Psoas muscle (tissue), 8 donors: ENCODE measurements at places on chromosomes 5 and 9. TPM values are rescaled to one million over a fixed set of nuclear protein-coding genes. Genes with fewer than 3 reads are reported as not detected.

Gene PDE8B
- polyA plus RNA-seq, result 0.48 TPM

Gene CCDC171
- polyA plus RNA-seq, result 0.23 TPM

DNA sequence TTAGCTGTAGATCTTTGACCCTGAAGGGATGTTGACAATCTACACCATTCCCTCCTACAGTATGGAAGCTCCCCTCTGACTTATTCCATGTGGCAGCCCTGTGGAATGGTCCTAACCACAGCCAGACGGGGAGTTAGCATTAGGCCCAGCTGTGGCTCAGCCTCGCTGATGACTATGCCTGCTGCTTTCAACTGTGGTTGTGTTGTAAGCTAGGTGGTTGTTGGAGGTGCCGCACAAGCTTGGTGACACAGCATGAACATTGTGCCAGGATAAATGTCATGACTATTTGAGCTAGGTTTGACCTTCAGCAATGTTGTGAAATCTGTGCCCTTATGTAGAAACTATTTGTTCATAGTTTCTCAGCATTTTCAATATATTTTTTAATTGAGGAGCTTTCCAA lies 40.6 kb downstream of the SGCD start:
- peak; percentile 45 for DNase-seq

Gene TRIM32
- polyA plus RNA-seq, result 6.1 TPM

Gene FBN2
- polyA plus RNA-seq, result 0.03 TPM

- DNase-seq, result no peak
These were observed 109.6 kb upstream of the MOCS2 start for GRCh38 chr5:53219174-53219573.

DNA sequence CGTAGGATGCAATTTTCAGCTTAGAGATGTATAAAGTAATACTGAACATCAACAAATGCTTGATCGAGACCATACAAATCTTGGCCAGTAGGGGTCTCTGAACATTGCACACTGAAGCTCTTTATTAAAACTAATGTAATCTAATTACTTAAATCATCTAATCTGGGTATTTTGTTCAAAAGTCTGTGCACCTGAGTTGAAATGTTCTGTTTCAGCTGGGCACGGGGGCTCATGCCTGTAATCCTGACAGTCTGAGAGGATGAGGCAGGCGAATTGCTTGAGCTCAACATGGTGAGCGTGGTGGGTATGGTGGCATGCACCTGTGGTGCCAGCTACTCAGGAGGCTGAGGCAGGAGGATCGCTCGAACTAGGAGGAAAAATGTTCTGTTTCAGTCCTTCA lies 41.0 kb downstream of the ESM1 start:
- DNase-seq, result no peak

DNA sequence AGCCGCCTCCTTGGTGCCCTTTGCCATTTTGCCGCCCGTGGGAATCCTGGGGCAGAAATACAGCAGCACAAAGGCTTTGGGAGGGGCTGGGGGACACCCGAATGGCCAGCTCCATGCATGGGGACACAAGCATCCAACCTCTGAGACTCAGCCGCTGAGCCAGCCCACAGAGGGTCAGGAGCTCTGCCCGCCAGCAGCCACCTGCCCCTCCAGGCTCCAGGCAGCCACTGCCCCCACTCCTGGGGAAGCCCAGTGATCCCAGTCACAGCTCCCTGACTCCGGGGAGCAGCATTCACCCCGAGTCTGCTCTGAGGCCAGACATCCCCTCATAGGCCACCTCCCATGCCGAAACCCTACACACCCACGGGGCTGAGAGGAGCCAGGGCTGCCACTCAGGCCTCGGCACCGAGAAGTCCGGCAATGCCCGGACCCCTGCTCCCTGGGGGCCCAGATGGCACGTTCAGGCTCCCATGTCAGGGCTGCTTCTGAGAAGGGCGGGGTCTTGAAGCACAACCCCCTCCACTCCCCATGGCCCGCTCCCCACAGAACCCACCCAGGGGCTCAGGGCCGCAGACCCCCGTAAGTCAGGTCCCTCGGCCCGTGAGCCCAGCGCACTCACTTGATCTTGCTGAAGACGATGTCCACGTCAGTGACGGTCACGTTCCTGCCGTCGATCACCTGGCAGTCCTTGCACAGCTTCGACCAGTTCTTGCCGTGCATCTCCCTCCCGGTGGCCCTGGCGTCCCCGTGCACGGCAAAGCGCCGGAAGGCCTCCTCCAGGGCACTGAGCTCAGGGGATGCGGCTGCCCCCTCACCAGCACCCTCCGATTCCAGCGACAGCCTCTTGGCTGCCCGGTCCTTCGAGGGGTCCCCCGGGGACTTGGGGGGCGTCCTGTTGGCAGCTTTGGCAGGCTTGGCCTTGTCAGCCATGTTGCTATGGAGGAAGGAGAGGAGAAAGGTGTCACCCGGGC lies 15.7 kb downstream of the TPPP start:
- peak; percentile 13 for DNase-seq

GRCh38 chr5:172102913-172103626 lies 85.0 kb downstream of the STK10 start:
- peak; percentile 80 for DNase-seq

DNA sequence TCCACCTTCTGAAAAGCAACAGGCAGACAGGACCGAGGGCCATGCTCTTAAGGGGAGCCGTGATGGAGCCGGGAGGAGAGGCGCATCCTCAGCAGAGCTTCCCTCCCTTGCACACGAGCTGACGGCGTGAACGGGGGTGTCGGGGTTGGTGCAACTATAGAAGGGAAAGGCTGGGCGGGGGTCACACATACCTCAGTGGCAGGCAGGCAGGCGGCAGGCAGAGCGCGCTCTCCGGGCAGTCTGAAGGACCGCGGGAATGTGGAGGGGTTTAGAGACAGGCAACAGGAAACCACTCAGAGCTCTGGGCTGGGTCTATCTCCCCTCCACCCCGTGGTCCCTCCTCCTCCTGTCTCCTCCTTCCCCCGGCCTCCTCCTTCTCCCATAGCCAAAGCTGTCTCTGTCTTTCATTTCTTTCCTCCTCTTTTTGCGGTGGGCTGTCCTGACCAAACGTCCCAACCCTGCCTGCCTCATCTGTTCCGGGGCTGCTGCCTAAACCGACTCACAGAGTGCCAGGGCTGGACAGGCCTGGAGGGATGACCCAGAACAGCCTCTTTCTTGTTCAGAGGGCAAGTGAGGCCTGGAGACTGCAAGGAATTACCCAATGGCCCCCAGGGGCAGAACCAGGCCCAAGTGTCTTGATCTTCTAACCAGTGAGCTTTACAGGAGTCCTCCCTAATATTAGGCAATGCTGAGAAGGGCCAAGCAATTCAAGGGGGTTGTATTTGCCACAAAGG lies at the start of gene SPARC:
TSS of gene SPARC (minus strand) at position 242 of the 734 bp plus-strand sequence. CDS start 10,727 bp downstream, outside the sequence.
- DNase-seq, result peak; percentile 89

- no peak for DNase-seq
These were observed 53.3 kb downstream of the AHRR start for GRCh38 chr5:374631-375335.

Gene FLT4
- 3.7 TPM for polyA plus RNA-seq

- DNase-seq, result no peak
These were observed 58.5 kb downstream of the LIFR start for GRCh38 chr5:38497946-38498345.

Gene CDC25C
- not detected for polyA plus RNA-seq

DNA sequence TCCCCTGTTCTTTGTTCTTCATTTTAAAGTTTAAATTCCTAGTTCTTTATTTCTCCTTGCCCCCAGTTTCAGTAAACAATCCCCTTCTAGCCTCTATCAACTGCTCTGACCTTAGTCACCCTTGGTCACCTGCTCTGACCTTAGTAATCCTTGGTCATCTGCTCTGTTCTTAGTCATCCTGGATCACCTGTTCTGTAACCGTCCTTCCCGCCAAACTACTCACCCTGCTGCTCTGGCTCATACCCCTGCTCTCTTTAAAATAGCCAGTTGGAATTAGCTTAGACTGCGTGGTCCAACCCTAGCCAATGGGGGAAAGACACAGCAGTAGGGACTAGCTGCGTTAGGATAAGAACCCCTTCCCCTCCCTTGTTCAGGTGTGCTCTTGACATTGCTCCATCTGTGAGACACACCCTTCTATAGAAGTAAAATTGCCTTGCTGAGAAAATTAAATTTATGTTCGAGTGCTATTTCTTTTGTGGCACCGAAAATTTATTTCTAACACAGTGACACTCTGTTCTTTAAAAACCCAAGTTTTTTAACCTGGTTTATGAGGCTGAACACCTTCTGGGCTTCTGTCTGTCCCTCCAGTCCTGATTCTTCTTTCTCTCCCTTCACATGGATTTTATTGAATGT lies 3.8 kb downstream of the PRRC1 start:
- no peak for DNase-seq

Gene ACTBL2
- polyA plus RNA-seq, result not detected

Gene ANKHD1
- 37.3 TPM for polyA plus RNA-seq

Gene TMC1
- 0.05 TPM for polyA plus RNA-seq

Gene ZNF618
- polyA plus RNA-seq, result 0.31 TPM

Gene BBLN
- 23.1 TPM for polyA plus RNA-seq

DNA sequence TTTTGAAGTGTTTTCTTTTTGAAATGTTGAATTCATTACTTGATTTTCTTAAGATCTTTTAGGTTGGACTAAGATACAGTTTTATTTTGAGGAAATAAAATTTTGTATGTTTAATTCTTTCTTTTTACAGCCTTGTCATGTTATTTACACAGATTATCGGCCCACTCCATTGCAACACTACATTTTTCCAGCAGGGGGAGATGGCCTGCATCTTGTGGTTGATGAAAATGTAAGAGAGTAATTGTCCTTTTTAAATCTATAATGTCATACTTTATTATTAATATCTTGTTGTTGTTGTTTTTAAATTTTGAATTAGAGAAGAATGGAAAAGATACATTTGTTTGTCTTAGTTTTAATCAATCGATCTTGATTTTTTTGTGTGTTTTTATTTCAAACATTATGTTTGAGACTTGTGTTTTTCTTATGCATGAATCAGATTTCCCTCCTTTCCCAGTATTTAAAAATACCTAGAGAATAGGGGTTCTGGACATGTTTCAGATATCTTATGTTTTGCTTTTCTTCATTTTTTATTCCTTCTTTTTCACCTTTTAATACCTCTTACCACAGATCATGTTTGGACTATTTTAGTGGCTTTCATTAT lies 36.7 kb downstream of the MTREX start:
- no peak for DNase-seq
